ENCODE measurements at places on chromosomes 3 and 15.
A peak's percentile ranks its signal among the peaks of the same experiment; 100 is the strongest.

- DNase-seq: no peak
Observed at GRCh38 chr3:13376091-13376490, 44.0 kb downstream of the NUP210 start.

DNA sequence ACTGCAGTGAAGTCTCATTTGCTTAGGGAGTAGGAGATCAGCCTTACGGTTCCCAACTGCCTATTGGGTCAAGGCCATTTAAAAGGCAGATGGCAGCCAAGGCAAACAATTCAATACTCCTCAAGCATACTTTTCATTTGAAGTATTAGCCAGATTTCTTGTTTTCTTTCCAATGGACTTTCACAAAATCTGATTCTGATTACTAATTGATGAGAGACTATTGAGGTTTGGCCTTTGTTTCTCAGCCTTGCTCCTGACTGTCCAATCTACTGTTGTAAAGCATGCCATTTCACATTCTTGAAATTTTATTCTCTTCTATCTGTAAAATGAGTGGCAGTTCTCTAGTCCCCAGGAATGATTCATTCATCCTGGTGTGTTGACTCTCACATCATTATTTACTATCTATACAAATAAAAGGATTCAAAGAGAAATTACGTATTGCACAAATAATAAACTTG is 166.2 kb upstream of the TGFBR2 start:
- no peak for DNase-seq

DNA sequence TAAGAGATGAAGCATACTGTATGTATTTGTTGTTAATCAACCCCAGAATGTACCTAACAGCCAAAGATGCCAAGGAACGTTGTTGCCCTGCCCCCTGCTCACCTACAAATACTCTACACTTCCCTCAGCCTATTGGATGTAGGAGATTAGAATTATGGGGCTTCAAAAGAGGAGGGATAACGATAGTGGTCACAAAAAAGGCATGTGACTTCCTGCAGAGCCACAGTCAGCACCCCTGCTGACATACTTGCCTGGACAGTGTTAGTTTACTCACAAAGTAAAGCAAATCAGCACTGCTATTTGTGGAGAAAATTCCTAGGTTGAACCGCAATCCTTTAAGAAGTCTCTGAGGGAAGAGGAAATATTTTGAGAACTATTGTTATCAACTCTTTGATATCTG is 37.9 kb downstream of the PARP15 start:
- no peak for DNase-seq

DNA sequence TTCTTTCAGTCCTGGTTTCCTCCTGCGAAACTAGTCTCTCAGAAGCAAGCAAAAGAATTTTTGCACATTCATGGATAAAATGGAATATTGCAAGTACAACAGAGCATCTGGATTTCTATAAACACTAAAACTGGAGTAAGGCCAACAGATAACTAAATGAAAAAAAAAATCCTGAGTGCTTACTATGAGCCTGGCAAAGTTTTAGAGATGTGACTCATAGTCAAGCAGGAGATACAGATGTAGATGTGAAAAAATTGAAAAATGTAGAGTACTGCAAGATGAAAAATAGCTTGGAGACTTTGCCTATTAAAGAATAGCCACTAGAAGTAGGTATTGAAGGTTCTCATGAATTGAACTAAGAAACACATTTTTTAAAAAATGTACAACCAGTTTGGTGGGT is 397.4 kb downstream of the OTOL1 start:
- no peak for DNase-seq

GRCh38 chr3:135503065-135503759 is 462.3 kb upstream of the PPP2R3A start:
- DNase-seq: no peak

DNA sequence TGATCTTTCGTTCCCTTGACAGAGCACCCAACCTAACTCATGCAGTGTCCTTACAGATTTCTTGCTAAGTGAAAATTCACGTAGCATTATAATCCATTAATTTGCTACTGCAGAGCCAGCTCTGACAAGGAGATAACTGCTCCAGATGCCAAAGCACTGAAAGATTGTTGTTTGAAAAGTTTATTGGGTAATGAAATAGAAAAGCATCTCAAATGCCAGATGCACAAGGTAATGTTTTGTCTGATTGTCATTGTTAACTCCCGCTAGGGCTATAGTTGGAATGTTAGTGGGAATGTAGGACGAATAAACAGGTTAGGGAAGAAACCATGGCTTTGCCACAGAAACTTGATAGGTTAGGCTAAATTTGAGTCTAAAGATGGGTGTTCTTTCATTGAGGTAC is 20.2 kb upstream of the SLC2A2 start:
- no peak for DNase-seq

GRCh38 chr15:98397419-98397818 is 250.9 kb upstream of the IGF1R start:
- no peak for DNase-seq

GRCh38 chr15:64894395-64895056 is 17.2 kb upstream of the ANKDD1A start:
- no peak for DNase-seq

DNA sequence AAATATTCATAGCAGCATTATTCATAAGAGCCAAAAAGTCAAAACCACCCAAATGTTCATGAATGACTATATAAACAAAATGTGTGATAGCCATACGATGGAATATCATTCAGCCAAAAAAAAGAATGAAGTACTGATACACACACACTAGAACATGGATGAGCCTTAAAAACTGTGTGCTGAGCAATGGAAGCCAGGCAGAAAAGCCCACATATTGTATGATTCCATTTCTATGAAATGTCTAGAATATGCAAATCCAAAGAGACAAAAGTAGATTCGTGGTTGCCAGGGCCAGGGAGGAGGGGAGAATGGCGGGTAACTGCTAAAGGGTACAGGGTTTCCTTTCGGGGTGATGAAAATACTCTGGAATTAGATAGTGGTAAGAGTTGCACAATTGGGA is 37.2 kb upstream of the LINGO1 start:
- DNase-seq: no peak

- DNase-seq: no peak
Observed at GRCh38 chr15:76358453-76358852, 21.9 kb downstream of the ISL2 start.

GRCh38 chr3:37968813-37969595 is 21.6 kb upstream of the VILL start:
- DNase-seq: no peak

DNA sequence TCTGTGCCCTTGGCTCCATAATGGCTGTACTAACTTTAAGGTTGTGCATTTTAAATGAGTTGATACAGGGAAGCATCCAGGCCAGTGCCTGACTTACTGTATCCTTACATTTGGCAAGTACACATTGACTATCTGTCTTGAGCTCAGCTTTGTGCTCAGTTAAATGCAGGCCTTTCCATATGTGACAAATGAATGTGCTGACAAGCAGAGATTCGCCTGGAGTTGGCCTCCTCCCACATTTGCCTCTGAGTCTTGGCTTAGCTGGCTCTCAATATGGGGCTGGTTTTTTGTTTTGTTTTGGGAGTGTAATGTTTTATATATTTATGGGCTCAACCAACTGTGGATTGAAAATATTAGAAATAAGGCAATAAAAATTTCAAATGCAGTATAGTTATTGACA is 29.7 kb downstream of the TRIM71 start:
- DNase-seq: no peak

DNA sequence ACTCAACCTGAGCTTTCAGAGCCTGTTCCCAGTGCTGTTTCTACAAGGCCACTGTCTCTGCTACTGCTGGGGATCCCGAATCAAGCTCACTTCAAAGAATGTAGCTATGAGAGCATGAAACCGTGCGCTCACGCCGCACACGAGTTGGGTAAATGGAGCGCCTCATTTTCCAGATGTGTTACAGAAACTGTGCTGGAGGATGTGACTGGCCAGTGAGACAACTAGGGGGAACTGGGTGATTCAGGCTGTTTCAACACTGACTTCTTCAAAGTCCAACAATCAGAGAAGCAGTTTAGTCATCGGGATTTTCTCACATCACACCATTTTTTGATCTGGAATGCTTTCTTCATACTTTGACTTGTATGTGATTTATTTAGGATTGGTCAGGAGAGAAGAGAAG is 3.5 kb downstream of the ZNF710 start:
- no peak for DNase-seq

DNA sequence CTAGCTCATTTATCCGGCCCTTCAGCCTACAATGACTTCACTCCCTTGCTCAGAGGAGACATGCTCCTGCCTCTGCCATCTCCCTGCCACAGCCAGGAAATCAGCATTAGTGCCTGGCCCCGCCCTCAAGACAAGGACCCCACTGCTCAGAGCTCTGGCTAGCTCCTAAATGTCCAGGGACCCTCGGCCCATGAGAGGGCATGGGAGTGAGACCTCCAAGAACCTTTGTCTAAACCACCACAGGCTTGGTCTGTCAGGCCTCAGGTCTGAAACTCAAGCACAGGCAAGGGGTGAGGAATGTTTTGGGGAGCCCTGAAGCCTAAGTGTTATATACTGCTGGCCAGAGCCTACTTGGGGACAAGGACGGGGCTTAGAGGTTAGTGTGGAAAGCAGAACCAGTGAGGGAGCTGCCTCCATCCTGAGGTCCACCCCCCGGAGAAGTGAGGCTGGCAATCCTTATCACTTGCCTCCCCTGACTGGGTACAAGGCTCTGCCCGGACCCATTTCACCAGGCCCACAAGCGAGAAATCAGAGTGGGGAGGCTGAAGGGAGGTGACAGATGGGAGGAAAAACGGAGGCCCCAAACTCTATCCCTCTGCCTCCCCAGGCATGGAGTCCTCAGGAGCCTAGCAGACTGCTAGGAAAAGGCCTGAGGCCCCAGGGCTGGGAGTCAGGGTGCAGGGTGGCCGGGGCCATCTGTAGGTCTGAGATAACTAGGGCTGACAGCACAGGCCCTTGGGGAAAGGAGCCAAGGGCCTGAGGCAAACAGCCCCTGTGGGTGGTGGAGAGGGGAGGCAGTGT is 18.8 kb downstream of the SHF start:
- no peak for DNase-seq

GRCh38 chr15:100881573-100882336 is 2.1 kb downstream of the ALDH1A3 start:
- no peak for DNase-seq

GRCh38 chr15:48966595-48967301 is 3.0 kb upstream of the SHC4 start:
- DNase-seq: no peak

DNA sequence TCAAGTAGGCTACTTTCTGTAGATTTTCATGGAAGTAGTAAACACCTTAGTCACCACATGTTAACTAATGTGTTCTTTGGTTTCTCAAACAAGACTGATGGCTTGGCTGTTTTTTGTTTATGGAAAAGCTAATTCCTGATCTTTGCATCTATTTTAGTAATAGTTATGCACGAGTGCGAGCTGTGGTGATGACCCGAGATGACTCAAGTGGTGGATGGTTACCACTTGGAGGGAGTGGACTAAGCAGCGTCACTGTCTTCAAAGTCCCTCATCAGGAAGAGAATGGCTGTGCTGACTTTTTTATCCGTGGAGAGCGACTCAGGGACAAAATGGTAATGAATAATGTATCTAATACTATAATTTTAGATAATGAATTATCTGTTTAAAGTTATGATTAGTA is 46.6 kb downstream of the SPRED1 start:
- no peak for DNase-seq

DNA sequence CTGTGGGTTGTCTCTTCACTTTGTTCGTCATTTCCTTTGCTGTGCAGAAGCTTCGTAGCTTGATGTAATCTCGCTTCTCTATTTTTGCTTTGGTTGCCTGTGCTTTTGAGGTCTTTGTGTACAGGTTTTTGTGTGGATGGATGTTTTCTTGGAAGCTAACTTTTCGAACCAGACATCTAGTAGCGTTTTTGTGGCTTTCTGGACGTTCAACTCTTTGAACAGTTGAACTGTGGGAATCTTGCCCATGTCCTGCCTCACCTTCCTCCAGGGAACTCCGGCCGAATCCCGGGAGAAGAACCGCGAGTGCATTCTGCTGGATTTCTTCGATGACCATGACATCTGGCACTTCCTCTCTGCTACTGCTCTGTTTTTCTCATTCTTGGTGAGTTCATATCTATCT is 70.6 kb downstream of the USF3 start:
- DNase-seq: no peak

- DNase-seq: no peak
Observed at GRCh38 chr15:80970018-80970657, 19.5 kb downstream of the MESD start.

DNA sequence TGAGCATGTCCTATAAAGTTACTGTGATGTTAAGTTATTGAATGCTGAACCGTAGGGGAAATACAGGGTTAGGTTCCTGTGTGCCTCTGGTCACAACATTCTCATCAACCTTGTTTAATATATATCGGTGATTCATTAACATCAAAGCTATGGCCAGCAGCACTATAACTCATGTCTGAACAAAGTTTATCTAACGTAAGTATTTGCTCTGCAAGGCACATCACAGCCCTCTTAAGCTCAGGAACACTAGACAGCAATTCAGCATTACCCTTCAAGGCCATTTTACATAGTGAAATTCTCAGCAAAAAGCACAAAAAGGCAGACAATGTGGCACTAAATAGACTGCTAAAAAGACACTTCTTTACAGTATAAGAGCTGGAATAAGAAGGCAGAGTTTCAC is 48.2 kb upstream of the FNDC3B start:
- DNase-seq: no peak

- no peak for DNase-seq
Observed at GRCh38 chr15:79157631-79158592, 67.3 kb upstream of the RASGRF1 start.

GRCh38 chr3:36843065-36844051 is 79.0 kb upstream of the DCLK3 start:
- DNase-seq: no peak

DNA sequence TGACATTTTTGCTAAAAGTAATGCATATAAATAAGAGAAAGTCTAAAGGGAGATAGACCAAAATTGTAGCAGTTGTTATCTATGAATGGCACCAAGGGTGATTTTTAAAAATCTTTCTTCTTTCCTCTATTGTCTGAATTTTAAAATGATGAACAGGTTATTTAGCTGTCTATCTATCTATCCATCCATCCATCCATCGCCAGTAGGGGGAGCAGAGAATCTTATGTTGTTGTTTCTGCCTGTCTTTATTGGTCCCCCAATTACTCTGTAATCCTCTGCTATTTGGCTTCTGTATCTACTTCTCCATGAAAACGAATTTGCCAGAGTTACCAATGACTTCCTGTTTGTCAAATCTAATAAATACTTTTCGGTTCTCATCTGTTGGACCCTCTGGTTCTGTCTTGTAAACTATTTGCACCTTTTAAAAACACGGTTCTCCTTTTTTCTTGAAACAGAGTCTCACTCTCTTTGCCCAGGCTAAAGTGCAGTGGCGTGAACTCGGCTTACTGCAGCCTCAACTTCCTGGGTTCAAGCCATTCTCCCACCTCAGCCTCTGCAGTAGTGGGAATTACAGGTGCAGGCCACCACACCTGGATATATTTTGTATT is 86.0 kb downstream of the ECT2 start:
- DNase-seq: no peak

DNA sequence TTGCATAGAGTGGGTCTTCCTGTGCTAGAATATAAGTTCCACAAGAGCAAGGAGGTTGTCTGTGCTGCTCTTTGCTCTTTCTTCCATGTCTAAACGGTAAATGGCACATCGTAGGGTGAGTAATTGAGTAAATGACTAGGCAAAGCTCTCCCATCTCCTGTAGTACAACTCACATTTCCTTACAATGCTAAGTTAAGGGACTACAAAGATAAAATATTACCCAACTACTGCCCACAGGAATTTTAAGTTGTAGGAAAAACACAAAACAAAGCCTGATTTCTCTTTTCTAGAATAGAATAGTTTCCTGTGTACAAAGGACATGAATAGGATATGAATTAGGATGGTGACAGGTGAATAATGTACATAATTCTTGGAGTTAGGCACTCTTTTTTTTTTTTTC is 19.9 kb upstream of the LRIG1 start:
- no peak for DNase-seq

- peak; percentile 43 for DNase-seq
Observed at GRCh38 chr15:56733136-56734012, at the start of gene ZNF280D. Gene ZNF280D (minus strand): TSS chr15:56733509. CDS start chr15:56707109, 26,400 bp downstream.

Data from cortex of kidney (tissue), 1 donor.